ENCODE measurements at places on chromosomes 11 and 22.

DNA sequence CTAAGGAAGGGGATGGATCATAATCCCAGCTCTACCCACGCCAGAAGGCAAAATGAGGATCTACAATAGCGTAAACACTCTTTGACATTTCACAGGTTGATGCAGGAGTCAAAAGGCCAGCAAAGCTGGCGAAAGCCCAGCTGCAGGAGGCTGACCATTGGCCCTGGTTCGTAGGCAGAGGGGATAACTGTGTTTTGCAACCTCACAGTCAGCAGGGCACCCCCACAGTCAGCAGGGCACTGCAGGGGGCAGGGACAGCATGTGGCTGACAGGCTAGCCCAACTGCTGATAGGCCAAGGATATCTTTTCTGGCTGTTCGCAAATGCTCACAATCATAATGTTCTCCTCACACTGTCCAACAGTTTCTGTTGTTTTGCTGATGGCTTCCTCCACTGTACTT, 372.7 kb downstream of the BUD13 start:
- no peak for DNase-seq

DNA sequence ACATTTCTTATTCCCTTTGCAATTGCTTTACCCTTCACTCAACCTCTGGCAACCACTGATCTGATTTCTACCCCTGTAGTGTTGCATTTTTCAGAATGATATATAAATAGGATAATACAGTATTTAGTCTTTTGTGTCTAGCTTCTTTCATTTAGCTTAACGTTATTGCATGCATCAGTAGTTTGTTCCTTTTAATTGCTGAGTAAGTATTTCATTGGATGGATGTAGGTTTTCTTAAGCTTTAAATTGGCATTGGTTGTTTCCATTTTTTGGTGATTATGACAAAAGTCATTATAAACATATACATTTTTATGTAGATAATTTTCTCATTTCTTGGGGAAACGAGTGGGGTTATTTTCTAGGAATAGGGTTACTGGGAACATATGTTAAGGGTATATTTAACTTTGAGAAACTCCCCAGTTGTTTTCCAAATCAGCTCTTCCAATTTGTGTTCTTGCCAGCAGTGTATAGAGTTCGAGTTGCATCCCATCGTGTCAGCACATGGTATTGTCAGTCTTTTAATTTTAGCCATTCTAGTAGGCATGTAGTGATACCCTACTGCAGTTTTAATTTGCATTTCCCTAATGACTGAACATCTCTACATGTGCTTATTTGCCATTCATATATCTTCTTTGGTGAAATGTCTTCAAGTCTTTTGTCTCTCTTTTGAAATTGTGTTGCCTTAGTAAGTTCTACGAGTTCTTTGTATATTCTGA, 60.3 kb downstream of the DDX10 start:
- no peak for DNase-seq

GRCh38 chr11:78606667-78607066, 32.0 kb upstream of the NARS2 start:
- no peak for DNase-seq

- no peak for DNase-seq
Measured at GRCh38 chr22:50508897-50509296, 873 bp downstream of the NCAPH2 start.

- DNase-seq: no peak
Measured at GRCh38 chr11:76745561-76746207, 37.5 kb upstream of the TSKU start.

All from CD4-positive, CD25-positive, alpha-beta regulatory T cell (primary cell).